ENCODE measurements at places on chromosomes 16 and 17.

DNA sequence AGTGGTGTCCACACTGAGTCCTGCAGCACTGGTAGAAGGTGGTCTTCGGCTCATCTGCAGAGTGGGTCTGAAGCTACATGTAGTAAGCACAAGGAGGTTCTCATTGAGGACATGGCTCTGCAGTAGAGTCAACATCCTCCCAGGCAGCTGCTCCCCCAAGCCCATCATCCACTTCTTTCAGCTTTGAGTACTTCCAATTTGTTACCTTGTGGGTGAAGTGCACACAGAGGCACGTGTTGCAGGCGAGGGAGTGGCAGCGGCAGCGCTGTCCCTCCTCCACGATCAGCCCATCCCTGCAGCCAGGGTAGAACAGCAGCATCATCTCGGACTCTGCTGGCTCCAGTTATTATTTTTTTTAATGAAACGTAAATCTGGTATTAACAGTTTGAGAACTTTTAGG, 1.8 kb upstream of the SSTR2 start:
- no peak for DNase-seq

GRCh38 chr17:29007860-29008455, 2.1 kb upstream of the SEZ6 start:
- DNase-seq, result no peak

- DNase-seq, result no peak
These were observed 1.6 kb downstream of the IRX3 start for GRCh38 chr16:54284931-54285413.

DNA sequence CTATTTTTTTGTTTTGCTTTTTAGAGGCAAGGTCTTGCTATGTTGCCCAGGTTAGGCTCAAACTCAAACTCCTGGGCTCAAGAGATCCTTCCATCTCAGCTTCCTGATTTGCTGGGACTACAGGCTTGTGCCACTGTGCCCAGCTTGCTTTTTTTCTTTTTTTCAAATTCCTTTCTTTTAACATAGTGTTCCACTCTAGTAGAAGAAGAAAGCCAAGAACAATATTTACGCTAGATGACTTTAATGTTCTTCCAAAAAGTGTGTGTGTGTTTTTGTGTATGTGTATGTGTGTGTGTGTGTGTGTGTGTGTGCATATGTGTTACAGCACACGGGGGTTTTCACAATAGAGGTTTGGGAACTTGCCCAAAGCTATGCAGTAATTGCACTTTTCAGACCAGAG, 10.7 kb upstream of the UMOD start:
- DNase-seq, result no peak

DNA sequence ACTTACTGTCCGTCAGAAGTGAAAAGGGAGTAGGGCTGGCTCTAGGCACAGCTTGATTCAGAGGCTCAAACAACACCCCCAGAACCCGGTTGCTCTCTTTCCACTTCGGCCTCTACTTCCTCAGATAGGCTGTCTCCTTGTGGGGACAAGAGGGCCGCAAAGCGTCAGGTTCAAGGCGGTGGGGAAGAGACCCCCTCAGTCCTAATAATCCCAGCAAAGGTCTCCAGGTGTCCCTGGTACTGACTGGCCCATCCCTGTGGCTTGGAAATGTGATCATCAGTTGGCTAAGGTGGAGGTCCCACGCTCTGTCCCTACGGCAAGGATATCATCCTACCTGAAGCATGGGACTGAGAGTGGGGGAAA, 26.0 kb downstream of the NGFR start:
- DNase-seq, result no peak
